ENCODE measurements at places on chromosomes 7 and 10. TPM values are rescaled to one million over a fixed set of nuclear protein-coding genes. Genes with fewer than 3 reads are reported as not detected.

Gene TBC1D12
- 11.4 TPM for total RNA-seq

Gene OR2A42
- 0.04 TPM for total RNA-seq

DNA sequence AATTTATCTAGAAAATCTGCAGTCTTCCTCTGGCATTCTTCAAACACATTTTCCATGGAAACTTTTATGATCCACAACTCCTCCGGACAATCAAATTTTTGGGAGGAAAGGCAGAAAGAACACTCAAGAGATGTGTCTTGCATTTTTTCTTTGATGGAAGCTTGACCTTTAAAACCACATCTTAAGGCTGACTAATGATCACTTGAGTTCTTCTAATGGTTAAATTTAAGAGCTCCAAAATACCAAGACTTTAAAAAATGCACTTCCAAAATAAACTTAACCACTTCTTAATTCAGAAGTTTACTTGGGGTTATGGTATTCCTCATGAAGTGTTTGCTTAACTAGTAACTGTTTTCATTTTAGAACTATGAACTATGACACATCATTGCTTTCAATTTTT is 43.3 kb downstream of the ETV1 start:
- peak; percentile 20 for DNase-seq

- no peak for DNase-seq
Measured at GRCh38 chr10:117556356-117556755, 13.8 kb downstream of the EMX2 start.

- no peak for DNase-seq
Measured at GRCh38 chr7:132681951-132682350, 105.7 kb upstream of the PLXNA4 start.

Data from muscle of leg (tissue), 16 donors.